Natural killer cell treated with Interleukin-12 subunit alpha and Interleukin-12 subunit beta and Interleukin-15 and Interleukin-18, amount 100 ng/mL, for 72 hours (primary cell): ENCODE measurements at places on chromosomes 1 and 21. TPM values are rescaled to one million over a fixed set of nuclear protein-coding genes. Genes with fewer than 3 reads are reported as not detected.

GRCh38 chr1:16342331-16343062 is 9.8 kb downstream of the FBXO42 start:
- H3K27me3 ChIP-seq, result no peaks in the 10 kb centered on the region
- no peak overlapping the region for H3K4me3 ChIP-seq
- H3K36me3 ChIP-seq, result no peaks in the 10 kb centered on the region

- DNase-seq, result no peak
- no peaks in the 10 kb centered on the region for H3K4me1 ChIP-seq
- H3K27ac ChIP-seq, result no peak overlapping the region
- H3K27me3 ChIP-seq, result peaks cover 1% of the 10 kb centered on the region
- no peaks in the 10 kb centered on the region for H3K36me3 ChIP-seq
These were observed 65.1 kb downstream of the MAB21L3 start for GRCh38 chr1:116176306-116176789.

GRCh38 chr1:9782116-9782751 is 41.5 kb downstream of the CLSTN1 start:
- H3K4me3 ChIP-seq, result no peak overlapping the region
- H3K4me1 ChIP-seq, result peaks cover 12% of the 10 kb centered on the region
- H3K27ac ChIP-seq, result no peak overlapping the region

DNA sequence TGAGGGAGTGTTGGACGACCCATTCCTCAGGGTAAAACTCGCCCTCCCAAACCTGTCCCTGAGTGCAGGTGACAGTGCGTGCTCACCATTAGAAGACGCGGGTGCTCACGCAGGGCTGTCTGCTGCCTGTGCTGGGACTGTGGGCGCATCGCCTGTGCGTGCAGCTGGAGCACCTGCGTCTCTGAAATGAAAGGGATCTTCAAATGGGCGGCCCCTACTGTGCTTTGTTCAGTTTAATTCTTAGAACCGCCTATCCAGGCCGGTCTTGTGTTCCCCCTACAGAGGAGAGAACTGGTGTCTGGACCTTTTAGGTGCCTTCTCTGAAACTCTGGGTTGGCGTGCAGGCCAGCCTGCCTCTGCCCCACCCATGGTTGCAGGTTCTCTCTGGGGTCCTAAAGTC is 125.8 kb downstream of the PCBP3 start:
- H3K36me3 ChIP-seq, result no peaks in the 10 kb centered on the region
- DNase-seq, result no peak
- peaks cover 3% of the 10 kb centered on the region for H3K27me3 ChIP-seq
- no peak overlapping the region for H3K27ac ChIP-seq

DNA sequence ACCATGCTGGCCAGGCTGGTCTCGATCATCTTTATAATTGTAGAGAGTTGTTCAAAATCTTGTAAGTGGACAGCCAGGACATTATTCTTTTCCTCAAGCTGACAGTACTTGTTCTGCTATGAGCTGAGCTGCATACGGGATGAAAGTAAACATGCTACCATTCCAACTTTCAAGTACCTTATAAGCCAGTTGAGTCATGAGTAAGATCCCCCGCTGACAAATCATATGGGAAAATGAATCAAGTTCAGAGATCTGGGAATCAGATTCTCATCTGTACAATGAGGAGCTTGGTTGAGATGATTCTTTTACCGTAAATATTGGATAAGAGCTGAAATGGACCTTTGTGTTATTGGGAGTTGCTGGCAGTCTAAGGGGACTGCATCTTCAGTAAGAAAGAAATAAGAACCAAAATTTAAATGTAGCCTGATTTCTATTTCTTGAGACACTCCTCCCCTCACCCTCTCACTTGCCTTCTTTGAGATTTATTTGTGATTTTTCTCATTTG is 62.7 kb downstream of the CENPF start:
- H3K27ac ChIP-seq, result no peak overlapping the region
- no peaks in the 10 kb centered on the region for H3K36me3 ChIP-seq
- no peak overlapping the region for H3K4me3 ChIP-seq
- H3K4me1 ChIP-seq, result no peaks in the 10 kb centered on the region
- DNase-seq, result no peak
- no peaks in the 10 kb centered on the region for H3K27me3 ChIP-seq

GRCh38 chr1:112706505-112707220 is at the start of gene RHOC:
Gene RHOC (minus strand): TSS chr1:112707127. CDS start chr1:112703799, 3,328 bp downstream.
- H3K4me3 ChIP-seq, result peak within 1 kb of the TSS; percentile 91
- H3K27ac ChIP-seq, result peak within 1 kb of the TSS; percentile 91
- peaks cover 53% of the 10 kb centered on the region for H3K4me1 ChIP-seq
- peaks cover 3% of the 10 kb centered on the region for H3K27me3 ChIP-seq

DNA sequence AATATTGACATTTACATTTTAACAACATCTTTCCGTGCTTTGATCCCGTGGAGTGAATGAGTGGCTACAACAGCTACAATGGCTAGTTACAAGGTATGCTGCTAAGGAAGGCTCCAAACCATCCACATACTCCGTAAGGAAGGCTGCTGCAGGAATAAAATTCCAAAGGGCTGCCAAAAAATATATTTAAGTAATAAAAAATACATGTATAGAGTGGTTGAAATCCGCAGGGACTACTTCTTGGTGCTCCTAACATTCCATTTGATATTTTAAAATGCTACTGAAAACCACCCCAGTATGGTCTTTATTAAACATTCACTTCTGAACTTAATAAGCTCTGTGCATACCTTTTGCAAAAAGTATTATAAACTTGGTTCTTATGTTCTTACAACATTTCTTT is 25.3 kb downstream of the TNFSF4 start:
- H3K4me3 ChIP-seq, result no peak overlapping the region
- no peaks in the 10 kb centered on the region for H3K27me3 ChIP-seq
- peaks cover 2% of the 10 kb centered on the region for H3K4me1 ChIP-seq
- no peak overlapping the region for H3K27ac ChIP-seq
- H3K36me3 ChIP-seq, result no peaks in the 10 kb centered on the region

- no peaks in the 10 kb centered on the region for H3K27me3 ChIP-seq
- no peak overlapping the region for H3K4me3 ChIP-seq
- peaks cover 2% of the 10 kb centered on the region for H3K4me1 ChIP-seq
These were observed 82.5 kb downstream of the FGGY start for GRCh38 chr1:59379371-59379728.

- no peak overlapping the region for H3K4me3 ChIP-seq
- H3K27me3 ChIP-seq, result peaks cover 5% of the 10 kb centered on the region
- no peak overlapping the region for H3K27ac ChIP-seq
These were observed 275.7 kb upstream of the CAMK1G start for GRCh38 chr1:209307846-209308245.

DNA sequence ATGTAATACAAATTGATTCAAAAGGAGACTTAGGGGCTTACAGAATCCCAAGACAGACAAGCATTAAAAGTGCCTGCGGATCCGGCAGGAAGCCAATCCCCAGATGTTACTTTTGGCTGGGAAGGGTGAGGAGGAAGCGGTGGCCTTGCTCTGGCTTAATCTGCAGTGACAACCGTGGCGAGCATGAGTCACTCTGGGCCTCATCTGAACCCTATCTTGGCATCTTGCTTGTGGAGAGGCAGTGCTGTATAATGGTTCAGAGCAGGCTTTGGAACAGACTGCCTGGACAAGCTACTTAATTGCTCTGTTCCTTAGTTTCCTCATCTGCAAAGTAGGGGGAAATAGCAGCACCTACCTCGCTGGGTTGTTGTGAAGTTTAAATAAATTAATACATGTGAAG is 74.1 kb downstream of the XCL2 start:
- peak overlapping the region; percentile 72 for H3K4me3 ChIP-seq
- peaks cover 8% of the 10 kb centered on the region for H3K36me3 ChIP-seq
- peak overlapping the region; percentile 93 for H3K27ac ChIP-seq
- peak; percentile 64 for DNase-seq
- H3K27me3 ChIP-seq, result no peaks in the 10 kb centered on the region

IL23R gene
- total RNA-seq, result 8.3 TPM

KCNH1 gene
- not detected for total RNA-seq

PDXK gene
- 98.1 TPM for total RNA-seq

FAAH gene
- total RNA-seq, result 6.6 TPM
